ENCODE measurements at places on chromosomes 7 and 10. TPM values are rescaled to one million over a fixed set of nuclear protein-coding genes. Genes with fewer than 3 reads are reported as not detected.

TLL2 gene
- 0.29 TPM for total RNA-seq

HTRA1 gene
- 50.4 TPM for total RNA-seq

GRCh38 chr10:1657479-1657878, 79.8 kb downstream of the ADARB2 start:
- DNase-seq = no peak

DNA sequence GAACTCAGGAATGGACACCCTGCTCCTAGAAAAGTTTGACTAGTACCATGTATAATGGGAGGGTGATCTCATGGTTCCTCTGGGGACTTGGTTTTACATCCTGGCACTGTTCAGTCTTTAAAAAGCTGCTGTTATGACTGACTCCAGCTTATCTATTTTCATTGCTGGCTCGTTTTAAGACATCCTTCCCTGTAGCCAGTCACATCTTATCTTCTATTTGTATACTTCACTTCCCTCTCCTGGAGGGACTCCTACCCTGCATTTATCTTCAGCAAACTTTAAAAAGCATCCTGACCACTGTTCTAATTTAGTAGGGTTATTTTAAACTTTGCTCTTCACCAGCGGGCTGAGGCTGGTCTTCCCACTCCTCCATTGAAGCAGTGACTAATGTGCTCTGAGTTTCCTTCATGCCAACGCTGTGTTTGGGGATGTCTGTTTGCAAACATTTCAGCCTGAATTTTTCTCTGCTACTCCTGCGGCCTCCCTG, 72.9 kb upstream of the ARMC3 start:
- DNase-seq = no peak

- no peak for DNase-seq
Observed at GRCh38 chr10:61850376-61850775, 51.1 kb upstream of the ARID5B start.

- peak; percentile 49 for DNase-seq
Observed at GRCh38 chr10:8061274-8062211, 7.1 kb downstream of the GATA3 start.

AOAH gene
- 42.6 TPM for total RNA-seq

- peak; percentile 75 for DNase-seq
Observed at GRCh38 chr7:106283831-106284713, 711 bp downstream of the NAMPT start.

DNA sequence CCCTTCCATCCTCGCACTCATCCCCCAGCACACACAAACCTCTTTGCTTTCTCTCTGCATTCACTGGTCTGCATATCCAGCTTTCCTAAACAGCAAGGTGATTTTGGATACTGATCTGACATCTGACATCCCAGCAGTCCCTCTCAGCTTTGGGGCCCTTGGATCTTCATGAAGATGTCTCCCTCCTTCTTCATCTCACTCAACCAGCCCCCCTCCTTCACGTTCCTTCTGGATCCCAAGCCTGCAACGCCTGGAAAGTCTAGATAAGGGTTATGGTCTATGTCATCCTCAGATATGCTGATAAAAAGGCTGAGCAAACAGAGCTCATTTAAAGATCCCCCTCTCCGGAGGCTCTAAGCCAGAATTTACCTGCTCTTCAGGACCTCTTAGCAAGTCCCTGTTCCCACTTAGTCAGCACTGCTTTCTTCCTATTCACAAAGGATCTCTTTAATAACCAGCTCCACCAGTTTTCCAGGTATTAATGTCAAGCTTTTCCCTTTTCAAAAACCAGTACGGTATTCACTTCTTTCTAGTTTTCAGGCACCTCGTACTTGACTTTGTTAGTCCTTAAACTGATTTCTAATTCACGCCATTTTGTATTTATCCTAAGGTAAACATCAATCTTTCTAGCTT, 38.9 kb downstream of the CREB3L2 start:
- no peak for DNase-seq

All from Daoy (cell line).